ENCODE measurements at places on chromosomes 2 and 18.

DNA sequence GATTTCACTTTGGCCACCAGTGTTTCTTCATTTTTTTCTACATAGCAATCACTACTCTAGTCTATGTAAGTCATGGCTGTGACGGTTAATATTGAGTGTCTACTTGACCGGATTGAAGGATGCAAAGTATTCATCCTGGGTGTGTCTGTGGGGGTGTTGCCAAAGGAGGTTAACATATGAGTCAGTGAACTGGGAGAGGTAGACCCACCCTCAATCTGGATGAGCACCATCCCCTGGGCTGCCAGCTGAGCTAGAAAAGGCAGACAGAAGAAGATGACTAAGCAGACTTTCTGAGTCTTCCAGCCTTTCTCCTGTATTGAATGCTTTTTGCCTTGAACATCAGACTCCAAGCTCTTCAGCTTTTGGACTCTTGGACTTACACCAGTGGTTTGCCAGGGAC, 265.0 kb upstream of the SLC8A1 start:
- DNase-seq = no peak

DNA sequence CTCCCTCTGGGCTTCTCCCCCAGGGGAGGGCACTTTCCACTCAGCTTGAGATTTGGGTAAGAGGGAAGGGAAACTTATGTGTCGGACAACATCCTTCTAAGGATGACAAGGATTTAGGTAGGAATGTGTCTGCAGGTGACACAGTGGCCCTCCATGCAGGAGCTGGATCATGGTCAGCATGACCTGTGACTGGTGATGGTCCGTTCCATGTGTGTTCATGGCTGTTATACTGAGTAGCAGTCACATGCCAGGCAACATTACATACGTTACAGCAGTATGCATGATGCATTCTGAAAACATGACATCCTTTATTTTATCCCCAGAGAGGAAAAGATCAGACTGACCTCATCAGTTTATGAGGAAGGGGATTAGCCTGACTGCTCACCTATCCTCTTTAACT, 192.1 kb downstream of the SEPTIN10 start:
- DNase-seq = no peak

- DNase-seq = no peak
These were observed 292.5 kb downstream of the ALK start for GRCh38 chr2:29628862-29629261.

- DNase-seq = no peak
These were observed 3.6 kb upstream of the MTERF4 start for GRCh38 chr2:241105641-241106040.

Measured in CD4-positive, alpha-beta T cell treated with Interleukin-17A for 1 hour (primary cell).